Suppressor macrophage treated with lipopolysaccharide for 1 hour (primary cell): ENCODE measurements at places on chromosomes 3 and 15.

DNA sequence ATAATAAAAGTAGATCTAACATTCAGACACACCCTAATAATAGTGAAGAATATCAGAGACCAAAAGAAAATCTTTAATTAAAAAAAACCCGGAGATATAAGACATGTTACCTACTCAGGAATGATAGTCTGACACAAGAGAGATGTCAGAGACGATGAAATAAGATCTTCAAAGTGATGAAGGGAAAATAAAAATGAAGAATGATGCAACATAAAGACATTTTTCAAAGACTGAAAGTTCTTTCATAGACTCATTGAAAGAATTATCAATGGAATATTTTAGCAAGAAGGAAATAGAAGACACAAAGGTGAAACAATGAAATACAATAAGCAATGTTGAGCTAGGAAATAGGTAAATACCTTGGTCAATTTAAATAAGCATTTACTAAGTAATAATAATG is 19.6 kb downstream of the HCLS1 start:
- no peak for DNase-seq

DNA sequence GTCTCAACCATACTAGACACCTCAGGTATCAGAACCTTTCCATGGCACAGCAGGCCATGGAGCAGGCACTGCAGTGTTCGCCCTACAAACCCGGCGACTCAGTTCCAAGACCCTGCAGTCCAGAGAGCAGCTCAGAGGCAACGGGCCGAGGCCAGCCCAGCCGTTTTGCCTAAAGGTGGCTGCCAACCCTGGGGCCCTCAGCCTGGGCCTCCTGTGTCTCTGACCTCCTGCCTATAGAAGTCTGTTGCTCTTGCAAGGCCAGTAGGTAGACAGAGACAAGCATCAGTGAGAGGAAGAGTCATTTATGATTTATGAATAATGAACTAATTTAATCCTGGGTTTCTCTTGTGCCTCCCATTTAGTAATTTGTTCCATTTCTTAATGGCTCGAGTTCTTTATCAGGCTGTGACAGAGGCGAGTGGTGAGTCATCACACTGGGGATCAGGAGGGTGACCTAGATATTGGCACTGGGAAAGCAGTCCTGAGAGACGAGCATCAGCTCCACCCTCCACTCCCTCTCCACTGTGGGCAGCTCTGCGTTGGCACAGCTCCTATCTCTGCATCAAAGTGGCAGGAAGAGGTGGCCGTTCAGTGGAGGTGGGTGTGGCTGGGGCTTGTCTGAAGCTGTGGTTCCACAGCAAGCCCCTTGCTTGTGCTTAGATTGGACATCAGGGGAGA is 79.8 kb downstream of the ABHD5 start:
- DNase-seq: peak; percentile 68

DNA sequence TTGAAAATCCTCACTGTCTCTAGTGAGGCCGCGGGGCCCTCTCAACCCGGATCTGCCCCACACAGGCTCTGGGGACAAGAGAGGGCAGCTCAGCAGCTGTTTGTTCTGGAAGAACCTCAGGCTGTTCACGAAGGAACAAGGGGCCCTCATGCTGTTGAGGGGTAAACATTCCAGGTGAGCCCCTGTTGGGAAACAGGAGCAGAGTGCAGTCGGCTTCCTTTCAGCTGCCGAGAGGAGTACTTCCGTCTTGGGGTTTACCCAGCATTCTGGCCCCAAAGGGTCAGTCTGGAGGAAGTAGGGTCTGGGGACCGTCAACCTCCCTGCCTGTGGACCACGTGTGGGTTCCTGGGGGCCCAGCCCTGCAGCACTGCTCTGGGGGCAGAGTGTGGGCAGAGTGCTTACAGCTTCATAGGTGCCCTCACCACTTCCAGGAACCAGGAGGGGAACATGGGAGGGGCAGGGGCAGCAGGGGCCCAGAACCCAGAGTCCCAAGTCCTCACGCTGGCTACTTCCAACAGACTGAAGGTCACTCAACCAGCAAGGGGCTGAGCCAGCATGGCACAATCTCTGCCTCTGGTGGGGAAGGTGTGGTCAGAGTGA is 49.2 kb upstream of the CTSH start:
- DNase-seq: no peak

GRCh38 chr15:81152799-81153198 is 18.7 kb downstream of the CFAP161 start:
- no peak for DNase-seq

DNA sequence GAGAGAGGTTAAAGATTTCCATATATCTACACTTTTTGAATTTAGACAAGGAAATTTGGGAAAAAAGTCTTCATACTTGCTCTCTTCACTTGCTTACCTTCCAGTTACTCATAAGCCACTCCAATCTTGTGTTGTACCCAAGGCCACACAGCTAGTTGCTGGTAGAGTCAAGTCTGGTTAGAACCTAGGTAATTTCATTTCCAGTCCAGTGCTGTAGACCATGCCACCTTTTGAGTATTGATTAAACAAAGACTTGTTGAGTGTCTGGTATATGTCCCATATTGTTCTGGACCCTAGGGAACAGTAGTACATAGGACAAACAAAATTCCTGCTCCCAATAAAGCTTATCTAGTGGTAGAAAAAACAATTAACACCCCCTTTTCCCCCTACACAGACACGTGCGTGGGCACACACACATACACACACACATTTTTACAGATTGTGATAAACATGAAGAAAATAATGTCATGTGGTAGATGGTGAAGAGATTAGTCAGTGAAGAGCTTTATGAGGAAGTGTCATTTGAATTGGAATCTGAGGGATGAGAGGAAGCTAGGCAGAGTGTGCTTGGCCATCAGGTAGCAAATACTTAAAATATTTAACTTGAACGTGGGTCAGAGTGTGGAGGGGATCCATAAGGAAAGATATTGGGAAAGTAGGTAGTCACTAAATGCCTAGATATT is 2.1 kb downstream of the CMC1 start:
- DNase-seq: peak; percentile 62
